NT2/D1 (cell line): ENCODE measurements at places on chromosomes 3 and 15.

- no peak for DNase-seq
These were observed 4.7 kb downstream of the ZBTB47 start for GRCh38 chr3:42658091-42658770.

GRCh38 chr3:108862865-108863798, 40.5 kb downstream of the TRAT1 start:
- DNase-seq, result no peak

DNA sequence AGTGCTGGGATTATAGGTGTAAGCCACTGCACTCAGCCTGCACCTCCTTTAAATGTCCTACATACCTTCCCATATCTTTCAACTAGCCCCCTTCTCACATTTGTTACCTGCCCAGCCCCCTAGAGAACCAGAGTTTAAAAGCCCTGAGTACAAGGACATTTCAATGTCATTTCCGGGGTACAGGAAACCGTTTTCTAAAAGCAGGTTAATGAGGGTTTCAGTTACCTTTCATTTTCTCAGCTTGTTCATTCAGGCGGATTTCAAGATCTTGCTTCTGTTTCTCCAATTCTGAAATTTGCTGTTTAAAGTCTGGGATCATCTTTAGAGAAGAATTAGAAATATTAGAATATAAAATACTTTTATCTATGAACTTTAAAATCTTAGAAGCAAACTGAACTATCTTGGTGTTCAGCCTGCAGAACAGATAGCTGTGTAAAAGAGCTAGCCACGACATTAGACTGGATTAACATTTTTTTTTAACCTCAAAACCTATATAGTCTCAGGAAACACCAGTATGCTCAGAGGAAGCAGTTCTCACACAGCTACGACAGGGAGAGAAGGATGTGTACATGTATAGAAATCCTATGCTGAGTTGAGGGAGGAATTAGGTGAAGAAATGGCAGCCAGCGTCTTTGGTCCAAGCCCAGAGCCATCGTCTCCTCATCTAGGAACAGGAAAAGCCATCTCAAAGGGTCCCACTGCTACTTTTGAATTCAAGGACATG, 29.9 kb upstream of the GNB5 start:
- DNase-seq, result no peak

GRCh38 chr15:22845289-22845900, 6.9 kb downstream of the NIPA2 start:
- peak; percentile 20 for DNase-seq

- DNase-seq, result no peak
These were observed 59.9 kb downstream of the GALK2 start for GRCh38 chr15:49229922-49230321.

DNA sequence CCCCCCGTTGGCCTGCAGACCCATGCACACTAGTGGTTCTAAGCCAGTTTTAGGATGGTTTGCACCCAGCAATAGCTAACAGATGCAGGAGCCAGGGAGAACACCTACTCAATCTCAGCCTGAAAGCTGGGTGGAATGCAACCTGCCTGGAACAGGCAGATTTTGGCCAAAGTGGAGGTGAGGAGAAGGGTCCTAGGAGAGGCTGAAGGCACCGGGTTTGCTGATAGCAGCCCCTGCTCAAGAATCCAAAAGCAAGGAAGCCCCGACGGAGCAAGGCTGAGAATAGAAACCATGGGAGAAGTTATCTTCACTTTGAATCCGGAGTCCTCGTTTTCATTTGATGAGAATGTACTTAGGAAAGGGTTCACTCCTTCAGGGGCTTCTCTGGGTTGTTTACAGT, 9.9 kb downstream of the RRP9 start:
- DNase-seq, result no peak

DNA sequence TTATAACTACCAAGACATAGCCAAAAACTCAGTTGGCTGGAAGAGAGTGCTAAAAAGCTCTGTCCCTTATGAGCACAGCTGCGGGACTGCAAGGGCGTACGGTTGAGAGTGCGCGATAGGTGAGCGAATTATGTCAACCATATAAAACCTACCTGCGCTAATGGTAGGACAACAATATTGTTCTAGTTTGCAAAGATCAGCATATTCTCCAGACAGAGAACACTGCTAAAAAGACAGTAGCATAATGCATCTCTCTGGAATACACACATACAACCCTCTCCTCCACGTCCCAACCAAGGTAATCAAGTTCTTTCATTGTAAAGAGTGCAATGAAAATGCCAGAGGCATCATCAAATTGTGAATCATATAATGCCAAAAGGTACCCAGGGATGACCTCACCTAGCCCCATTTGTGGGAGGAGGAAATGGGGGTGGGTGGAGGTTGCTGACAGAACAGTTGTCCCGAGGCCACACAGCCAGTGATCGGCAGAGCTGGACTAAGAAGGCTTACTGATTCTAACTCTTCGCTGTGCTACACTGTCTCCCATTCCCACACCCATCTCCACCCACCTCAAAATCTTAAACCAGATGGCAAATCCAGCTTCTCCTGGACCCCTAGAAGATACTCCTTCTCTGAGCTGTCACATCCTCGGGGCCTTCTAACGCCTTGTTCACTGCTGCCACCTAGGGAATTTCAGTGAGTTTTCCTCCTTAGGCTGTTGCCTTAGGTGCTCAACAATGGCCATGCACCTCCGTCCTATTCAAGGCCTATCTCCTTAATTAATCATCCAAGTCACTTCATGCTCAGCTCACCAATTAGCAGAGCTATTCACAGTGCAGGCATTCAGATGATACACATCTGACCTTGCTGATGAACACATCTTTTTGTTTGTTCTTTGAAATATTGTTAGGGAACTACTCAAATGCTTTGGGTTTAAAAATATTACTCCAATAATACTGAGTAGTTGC, 60.7 kb downstream of the RPL22L1 start:
- DNase-seq, result peak; percentile 71

- no peak for DNase-seq
These were observed 122.8 kb upstream of the PRR20G start for GRCh38 chr3:127410678-127411077.

GRCh38 chr3:152779653-152780052, 55.3 kb upstream of the P2RY1 start:
- peak; percentile 44 for DNase-seq

- DNase-seq, result no peak
These were observed 34.1 kb upstream of the RASGRP1 start for GRCh38 chr15:38598749-38599148.

DNA sequence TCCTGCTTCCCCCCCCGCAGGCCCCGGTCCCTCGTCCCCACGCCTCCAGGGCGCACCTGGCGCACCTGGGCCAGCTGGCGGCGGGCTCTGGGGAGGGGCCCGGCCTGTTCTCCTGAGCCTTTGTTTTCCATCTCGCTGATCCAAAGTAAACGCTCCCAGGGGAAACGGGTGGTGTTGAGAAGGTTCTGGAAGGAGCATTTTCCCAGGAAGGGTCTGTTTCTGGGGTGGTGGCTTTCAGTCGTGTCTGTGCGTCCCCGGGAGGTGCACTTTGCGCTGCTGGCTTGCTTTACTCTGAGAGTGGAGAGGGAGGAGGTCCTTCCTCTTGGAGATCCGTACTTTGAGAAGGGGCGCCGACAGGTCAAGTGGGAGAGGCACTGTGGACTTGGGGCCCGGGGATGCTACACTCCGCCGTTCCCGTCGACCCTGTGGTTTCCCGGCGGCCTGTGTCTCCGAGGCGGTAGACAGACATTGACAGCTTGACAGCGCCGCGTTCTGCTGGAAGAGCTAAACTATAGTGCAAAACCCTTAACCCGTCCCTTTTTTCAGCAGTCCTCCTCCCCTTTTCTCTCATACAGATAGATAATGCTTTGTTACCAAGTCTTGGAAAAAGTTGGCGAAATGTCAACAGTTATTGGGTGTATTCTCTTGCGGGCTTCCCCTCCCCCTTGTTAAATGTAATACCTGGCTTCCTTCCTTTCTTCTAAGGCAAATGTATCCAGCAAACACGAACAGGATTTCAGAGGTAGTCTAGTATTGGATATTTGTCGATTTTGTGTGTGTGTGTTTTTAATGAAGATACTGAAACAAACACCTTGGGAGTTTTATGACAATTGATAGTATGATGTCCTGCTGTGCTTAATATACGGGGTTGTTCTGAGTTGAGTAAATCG, 6.5 kb downstream of the TPM1 start:
- DNase-seq, result no peak

DNA sequence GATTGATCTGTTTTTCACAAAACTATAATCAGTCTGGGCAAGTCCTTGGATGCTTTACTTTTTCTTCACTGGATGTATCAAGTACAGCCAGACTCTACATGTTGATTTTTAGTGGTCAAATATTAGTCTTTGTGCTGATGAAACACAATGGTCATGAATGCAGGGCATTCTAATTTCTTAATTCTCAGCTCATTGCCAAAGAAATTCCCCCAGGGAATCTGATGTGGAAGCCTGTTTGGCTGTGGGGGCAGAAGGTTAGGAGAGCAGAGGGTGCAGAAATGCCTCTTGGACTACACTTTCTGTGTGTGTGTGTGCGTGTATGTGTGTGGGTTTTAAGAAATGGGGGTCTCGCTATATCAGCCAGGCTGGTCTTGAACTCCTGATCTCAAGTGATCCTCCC, 48.7 kb upstream of the HACD2 start:
- no peak for DNase-seq

DNA sequence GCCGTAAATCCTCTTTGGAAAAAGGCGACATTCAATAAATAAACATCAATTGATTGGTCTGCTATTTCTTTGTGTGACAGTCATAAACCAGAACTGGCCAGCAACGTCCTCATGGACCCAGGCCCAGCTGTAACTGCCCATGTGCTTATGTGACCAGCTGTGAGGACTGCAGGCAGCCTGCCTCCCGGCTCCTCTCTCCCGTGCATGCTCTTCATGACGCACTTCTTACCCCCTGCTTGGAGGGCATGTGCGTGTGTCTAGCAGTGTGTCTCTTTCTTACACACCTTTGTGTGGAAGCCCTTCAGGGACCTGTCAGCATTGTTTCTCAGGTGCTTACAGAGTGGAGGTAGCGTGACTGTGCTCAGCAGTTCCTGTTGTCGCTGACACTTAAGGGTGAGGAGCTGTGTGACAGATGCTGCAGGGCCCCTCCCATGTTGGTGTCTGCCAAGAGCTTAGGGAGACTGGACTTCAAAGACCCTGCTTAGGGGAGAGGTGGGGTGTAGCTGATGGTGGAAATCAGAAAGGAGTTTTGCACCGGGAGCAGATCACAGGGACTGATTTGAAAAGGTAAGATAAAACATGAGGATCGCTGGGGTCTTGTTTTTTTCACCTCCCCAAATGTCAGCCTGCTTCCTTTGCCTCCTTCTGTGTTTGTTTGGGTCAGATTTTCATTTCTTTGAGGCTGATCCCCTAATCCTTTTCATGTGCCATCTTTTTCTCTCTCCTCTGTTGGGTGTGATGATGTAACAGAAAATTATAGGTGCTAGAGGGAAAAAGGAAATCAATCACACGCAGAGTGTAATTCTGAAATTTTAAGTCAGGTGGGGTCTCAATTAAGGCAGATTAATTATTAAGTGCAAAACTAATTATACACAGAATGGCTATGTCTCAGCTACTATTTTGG, 2.1 kb downstream of the PODXL2 start:
- DNase-seq, result no peak

DNA sequence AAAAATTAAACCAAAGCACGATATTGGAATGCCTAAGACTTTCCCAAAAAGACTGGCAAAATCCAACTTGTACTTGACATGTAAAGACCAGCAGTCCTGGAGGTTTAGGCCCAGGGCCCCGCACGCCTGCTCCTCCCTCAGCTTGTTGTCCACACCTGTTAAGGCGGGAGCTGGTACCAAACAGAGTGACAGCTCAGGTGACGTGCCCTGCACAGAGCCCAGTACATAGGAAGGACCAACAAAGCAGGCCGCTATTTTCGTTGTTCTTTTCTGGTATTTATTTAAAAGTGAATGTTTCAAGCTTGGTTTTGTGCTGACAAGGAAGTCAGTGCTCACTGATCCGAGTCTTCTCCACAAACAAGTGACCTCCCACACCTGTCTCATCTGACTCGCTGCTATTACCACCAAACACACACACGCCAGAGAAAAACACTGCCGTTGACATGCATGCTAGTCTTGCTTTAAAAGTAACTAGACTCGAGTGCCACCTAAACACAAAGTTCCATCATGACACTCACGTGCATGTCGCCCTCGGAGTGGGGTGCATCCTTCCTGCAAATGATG, 50.2 kb downstream of the HERC2 start:
- DNase-seq, result no peak

- no peak for DNase-seq
These were observed 446.5 kb downstream of the GRM7 start for GRCh38 chr3:7307410-7307809.

DNA sequence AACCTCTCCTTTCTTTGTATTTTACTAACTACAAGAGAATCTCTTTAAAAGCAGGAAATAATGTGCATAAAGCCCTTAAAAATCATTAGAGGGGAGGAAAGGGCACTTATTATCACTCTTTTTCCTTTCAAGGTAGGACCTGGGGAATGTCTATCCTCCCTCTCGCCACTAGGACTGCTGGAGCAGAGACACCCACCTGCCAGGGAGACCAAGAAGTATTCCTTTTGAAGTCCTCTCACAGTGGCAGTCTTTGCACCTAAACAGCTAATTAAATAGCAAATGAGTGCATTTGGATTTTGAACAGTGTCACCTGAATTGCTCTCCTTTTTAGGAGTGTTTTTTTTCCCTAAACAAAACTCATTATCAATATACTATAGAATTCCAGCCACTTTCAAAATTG, 874.1 kb downstream of the ZPLD1 start:
- peak; percentile 3 for DNase-seq

DNA sequence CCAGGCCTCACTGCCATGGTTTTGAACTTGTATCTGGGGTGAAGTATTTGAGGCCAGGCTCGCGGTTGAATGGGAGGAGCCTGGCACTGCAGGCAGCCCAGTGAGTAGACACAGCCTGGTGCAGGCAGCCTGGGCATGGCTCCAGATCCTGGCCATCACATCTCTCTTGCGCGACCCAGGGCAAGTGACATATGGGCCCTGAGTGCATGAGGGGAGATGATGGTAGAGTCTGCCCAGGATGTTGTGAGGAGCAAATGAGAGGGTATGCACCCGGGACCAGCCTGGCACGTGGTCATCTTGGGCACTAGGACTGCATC, 103.5 kb downstream of the TBC1D2B start:
- no peak for DNase-seq

DNA sequence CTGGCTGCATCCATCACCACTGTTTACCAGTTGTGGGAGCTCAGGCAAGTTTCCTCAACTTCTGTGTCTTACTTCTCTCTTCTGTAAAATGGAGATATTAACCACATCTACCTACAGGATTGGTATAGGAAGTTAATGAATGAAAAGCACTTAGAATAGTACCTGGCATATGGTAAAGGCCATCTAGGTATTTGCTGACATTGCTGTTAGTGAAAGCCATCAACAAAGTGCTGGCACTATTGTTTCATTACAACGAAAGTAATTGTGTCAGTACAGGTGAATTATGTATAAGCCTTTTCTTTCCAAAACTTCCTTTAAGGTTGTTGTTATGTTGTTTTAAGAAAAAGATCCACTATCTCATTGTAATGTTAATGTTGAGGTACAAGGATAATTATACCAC, 197.0 kb downstream of the NR1D2 start:
- no peak for DNase-seq

DNA sequence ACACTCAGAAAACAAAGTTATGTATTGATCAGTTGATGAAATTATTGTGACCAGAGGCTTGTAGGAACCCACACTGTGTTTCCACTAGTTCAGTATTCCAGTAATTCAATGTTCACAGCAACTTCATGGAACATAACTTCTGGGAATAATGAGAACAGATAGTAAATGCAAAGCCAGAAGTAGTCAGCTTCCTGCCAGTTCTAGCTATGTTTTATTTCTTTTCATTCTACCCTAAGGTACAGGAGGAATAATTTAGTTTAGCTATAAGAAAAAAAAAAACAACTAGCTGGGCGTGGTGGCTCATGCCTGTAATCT, 48.6 kb downstream of the ARHGEF26 start:
- no peak for DNase-seq
